ENCODE measurements at places on chromosomes 11 and 22.

DNA sequence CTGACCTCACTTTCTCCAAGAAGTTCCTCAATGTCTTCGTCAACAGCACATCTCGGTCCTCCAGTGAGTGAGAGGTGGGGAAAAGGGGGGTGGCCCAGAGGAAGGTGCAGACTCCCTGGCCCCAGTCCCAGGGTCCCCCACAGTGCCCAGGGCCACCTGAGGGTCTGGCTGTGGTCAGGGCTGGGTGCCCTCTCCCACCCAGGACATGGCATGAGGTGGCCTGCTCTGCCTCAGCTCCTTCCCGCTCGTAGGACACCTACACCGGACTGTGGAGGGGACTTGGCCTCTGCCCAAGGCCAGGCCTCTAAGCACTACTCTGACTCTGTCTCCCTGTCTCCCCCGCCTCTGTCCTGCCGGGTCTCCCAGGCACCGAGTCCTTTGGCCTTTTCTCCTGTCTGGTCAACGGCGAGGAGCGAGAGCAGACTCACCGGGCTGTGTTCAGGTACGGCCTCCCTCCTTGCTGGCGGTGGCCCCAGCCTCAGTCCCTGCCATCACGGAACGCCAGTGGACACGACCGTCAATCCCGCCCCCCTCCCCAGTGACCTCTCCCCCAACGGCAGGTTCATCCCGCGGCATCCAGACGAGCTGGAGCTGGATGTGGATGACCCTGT lies 4.5 kb downstream of the MAPK8IP2 start:
- DNase-seq: no peak

- no peak for DNase-seq
Measured at GRCh38 chr11:44067266-44067665, 1.2 kb downstream of the ACCS start.

GRCh38 chr11:13577881-13578280 lies 82.1 kb upstream of the PTH start:
- DNase-seq: no peak

DNA sequence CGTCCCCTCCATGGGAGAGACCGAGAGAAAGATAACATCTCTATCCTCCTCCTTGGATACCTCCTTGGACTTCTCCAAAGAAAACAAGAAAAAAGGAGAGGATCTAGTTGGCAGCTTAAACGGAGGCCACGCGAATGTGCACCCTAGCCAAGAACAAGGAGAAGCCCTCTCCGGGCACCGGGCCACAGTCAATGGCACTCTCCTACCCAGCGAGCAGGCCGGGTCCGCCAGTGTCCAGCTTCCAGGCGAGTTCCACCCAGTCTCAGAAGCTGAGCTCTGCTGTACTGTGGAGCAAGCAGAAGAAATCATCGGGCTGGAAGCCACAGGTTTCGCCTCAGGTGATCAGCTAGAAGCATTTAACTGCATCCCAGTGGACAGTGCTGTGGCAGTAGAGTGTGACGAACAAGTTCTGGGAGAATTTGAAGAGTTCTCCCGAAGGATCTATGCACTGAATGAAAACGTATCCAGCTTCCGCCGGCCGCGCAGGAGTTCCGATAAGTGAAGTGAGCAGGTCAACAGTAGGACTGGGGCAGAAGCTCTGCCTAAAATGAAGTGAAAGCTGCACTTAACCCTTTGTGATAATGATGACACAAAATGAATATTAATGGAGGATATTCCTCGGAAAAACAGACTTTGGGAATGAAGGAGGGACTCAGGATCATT lies 65.3 kb downstream of the WNT11 start:
- no peak for DNase-seq

GRCh38 chr11:8067567-8067928 lies 13.5 kb upstream of the TUB start:
- DNase-seq: no peak

DNA sequence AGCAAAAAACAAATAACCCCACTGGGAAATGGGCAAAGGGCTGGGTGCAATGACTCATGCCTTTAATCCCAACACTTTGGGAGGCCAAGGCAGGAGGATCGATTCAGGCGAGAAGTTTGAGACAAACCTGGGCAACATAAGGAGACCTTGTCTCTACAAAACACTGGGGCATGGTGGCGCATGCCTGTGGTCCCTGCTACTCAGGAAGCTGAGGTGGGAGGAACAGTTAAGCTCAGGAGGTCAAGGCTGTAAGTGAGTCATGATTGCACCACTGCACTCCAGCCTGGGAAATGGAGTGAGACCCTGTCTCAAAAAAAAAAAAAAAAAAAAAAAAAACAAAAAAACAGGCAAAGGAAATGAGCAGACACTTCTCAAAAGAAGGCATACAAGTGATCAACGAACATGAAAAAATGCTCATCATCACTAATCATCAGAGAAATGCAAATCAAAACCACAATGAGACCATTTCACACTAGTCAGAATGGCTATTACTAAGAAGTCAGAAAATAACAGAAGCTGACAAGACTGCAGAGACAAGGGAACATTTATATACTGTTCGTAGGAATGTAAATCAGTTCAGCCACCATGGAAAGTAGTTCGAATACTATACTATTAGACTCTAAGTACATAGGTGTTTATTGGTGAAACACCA lies 48.2 kb upstream of the SMCO4 start:
- no peak for DNase-seq

GRCh38 chr11:65773784-65774411 lies 6.9 kb downstream of the AP5B1 start:
- DNase-seq: no peak

All from stimulated activated CD8-positive, alpha-beta memory T cell treated with anti-CD3 and anti-CD28 coated beads, Interleukin-7, amount 100 ng/mL, for 24 hours (primary cell).